ENCODE measurements at places on chromosomes 7 and 10.

- no peak for DNase-seq
Measured at GRCh38 chr10:13316635-13317311, 16.9 kb upstream of the PHYH start.

DNA sequence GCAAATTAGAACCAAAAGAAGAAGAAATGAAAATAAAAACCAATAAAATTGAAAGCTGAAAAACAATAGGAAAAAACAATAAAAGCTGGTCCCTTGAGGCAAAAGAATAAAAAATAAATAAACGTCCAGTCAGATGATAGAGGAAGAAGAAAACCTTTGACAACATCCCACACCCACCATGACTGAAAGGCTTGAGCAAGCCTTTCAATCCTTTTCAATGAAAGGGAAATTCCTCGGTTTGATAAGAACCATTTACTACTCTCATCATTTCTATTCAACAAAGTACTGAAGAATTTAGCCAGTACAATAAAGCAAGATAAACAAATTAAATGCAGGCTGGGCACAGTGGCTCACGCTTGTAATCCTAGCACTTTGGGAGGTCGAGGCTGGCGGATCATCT lies 3.8 kb downstream of the SLC25A40 start:
- no peak for DNase-seq

- DNase-seq: no peak
Measured at GRCh38 chr10:24210501-24210900, 1.6 kb downstream of the KIAA1217 start.

DNA sequence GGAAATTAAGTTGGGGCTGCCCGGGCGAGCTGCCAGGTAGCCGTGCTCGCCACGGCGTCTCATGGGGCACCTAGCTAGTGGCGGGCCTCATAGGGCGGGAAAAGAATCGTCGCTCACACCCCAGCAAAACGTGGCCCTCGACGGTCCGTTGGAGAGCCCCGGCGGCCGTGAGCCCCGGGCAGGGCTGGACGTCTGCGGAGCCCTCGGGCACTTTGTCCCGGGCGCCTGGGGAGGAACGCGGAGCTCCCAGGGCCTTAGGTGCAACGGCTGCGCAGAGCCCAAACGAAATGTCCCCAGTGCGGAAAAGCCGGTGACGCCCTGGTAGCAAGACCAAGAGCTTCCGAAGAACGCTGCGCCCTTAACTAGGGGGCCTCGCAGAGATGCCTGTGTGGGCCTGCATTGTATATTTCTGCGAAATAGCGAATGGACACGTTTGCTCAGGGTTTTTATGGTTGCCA lies 866 bp upstream of the SFMBT2 start:
- peak; percentile 9 for DNase-seq

DNA sequence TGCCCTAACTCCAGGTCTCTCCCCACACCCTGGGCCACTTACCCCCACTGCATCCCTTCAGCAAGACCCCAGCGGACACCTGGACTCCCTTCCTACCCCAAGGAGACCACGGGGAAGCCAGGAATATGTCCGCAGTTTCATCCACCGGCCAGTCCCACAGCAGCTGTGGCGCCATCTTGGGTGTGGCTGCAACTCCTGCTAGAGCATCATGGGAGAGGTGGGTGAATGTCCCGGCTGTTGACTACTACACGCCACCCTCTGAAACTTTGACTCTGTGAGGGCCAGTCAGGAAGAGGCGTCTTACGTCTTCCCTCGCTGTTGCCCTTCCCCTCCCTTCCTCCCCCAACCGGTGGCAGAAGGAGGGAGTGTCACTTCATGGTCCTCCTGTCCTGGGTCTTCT lies 238.3 kb upstream of the RNF32 start:
- no peak for DNase-seq

GRCh38 chr7:19030281-19030680 lies 87.2 kb downstream of the TWIST1 start:
- no peak for DNase-seq

- DNase-seq: peak; percentile 13
Measured at GRCh38 chr7:67918158-67918557, 921.5 kb downstream of the TYW1 start.

DNA sequence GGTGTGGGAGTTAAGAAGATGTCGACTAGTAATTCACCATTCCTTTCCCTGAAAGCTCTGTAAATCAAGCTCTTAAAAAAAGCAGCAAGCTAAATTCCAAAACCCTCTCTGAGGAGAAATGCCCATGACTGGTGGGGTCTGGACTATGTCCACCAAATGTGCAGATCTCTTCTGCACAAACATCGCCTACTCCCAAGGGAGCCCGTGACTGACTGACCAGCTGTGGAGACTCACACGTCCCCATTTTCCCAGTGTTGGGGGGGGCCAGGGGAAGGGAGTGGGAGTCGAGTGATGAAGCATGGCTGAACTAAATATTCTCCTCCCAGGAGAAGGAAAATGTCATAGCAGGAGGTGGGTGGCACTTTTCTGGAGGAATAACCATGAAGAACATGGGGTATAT lies 164.1 kb upstream of the HPS1 start:
- no peak for DNase-seq

DNA sequence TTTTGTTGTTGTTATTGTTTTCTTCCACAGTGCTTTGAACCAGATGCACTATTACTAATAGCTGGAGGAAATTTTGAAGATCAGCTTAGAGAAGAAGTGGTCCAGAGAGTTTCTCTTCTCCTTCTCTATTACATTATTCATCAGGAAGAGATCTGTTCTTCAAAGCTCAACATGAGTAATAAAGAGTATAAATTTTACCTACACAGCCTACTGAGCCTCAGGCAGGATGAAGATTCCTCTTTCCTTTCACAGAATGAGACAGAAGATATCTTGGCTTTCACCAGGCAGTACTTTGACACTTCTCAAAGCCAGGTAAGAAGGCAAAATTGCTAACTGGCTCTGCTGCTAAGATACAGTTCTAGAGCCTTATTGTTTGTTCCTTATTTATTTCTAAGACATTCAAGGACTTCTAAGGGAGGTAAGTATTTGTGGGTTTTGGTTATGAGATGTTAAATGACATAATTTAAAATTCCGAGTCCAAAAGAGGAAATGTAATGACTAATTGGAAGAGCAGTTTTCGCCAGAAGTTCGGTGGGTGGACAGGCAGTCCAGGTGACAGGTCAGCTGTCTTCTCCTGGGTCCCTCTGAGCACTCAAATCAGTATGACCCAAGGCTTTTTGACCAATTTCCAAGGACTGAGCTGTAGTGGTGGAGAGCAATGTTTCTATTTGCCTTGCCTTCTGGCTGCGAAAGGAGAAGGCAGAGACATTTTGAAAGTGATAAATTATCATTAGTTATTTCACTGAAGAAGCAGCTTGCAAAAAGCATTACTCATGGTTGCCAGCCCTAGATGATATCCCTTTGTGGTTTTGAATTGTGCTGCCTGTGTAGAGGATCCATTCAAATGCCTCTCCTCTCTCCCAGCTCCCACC lies 10.1 kb downstream of the SLC39A12 start:
- no peak for DNase-seq

Data from activated CD4-positive, alpha-beta T cell treated with anti-CD3 and anti-CD28 coated beads, Interleukin-2, amount 10 ng/mL, durations not matched to agents 7 days and 5 days (primary cell).